Epithelial cell of proximal tubule (primary cell): ENCODE measurements at places on chromosomes 4 and X.

DNA sequence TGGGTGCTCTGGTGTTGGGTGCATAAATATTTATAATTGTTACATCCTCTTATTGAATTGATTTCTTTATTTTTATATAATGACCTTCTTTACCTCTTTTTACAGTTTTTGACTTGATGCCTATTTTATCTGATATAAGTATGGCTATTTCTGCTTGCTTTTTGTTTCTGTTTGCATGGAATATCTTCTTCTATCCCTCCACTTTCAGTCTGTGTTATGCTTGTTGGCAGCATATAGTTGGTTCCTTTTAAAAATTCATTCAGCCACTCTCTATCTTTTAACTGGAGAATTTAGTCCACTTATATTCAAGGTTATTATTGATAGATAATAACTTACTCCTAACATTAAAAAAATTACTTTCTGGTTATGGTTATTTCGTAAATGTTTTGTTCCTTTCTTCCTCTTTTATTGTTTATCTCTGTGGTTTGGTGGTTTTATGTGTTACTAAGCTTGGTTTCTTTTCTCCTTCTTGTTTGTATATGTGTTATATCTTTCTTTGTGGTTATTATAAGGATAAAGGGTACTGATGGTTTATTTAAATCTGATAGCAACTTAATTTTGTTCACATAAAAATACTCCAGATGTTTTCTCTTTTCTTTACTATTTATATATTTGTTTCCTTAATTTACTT is 69.5 kb downstream of the IL15 start:
- no peak for DNase-seq

DNA sequence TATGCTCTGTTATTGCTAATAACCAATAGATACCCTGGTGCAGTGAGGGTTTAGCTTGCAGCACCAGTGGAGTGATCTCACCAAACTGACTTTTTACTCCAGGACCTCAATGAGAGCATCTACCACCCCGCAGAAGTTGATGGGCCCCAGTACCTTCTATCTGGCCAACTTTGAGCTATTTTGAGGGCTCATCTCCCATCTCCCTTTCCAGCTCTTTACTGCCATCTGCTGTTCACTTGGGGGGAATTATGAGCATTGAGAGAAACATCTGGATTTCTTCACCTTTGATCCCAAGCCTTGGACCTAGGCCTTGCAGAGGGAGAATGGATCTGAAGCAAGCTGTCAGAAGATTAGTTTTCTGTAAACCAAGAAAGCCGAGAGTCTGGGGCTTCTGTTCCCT is 143.6 kb downstream of the TMEM164 start:
- no peak for DNase-seq

DNA sequence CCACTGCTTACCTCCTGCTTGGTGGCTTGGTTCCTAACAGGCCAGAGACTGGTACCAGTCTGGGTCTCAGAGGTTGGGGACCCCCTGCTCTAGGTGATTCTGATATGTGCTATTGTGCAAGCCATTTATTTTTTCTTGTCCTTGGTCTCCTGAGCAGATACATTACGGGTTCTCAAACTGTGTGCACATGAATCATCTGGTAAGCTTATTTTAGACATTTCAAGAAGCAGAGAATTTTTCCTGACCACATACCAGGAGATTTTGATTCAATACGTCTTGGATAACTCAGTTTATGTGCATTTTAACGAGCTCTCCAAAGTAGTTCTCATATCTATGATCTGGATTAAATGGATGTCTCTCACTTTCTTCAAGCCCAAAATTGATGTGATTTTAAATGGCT is 77.2 kb downstream of the FHIP1A start:
- no peak for DNase-seq

GRCh38 chr4:2261110-2261852 is 628 bp downstream of the MXD4 start:
- DNase-seq = no peak

- DNase-seq = no peak
Measured at GRCh38 chrX:10102046-10102704, 54.6 kb upstream of the CLCN4 start.

DNA sequence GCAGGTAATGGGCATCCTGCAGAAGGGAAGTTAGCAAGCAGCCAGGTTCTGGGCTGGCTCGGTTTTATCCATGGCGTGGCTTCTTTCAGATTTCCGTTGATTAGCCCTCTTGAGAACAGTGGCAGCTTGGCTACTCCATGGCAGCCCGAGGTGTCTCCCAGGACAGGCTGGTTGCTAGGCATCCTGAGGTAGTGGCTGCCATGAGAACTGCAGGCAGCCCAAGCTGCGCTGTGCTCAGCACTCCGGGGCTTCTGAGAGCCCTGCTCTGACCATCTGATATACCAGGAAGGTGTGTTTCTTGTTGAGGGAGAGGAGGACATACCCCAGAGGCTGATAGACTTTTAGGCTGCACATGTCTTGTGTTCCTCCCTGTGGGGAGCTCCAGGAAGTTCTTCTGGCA is 253.4 kb upstream of the CASK start:
- DNase-seq = no peak

GRCh38 chrX:7147978-7148854 is at the start of gene PUDP:
Gene PUDP (minus strand): TSS chrX:7148153. CDS start chrX:7148113, 40 bp downstream.
- DNase-seq = no peak
